HuH-7.5 (cell line): ENCODE measurements at places on chromosomes 6 and 20.

DNA sequence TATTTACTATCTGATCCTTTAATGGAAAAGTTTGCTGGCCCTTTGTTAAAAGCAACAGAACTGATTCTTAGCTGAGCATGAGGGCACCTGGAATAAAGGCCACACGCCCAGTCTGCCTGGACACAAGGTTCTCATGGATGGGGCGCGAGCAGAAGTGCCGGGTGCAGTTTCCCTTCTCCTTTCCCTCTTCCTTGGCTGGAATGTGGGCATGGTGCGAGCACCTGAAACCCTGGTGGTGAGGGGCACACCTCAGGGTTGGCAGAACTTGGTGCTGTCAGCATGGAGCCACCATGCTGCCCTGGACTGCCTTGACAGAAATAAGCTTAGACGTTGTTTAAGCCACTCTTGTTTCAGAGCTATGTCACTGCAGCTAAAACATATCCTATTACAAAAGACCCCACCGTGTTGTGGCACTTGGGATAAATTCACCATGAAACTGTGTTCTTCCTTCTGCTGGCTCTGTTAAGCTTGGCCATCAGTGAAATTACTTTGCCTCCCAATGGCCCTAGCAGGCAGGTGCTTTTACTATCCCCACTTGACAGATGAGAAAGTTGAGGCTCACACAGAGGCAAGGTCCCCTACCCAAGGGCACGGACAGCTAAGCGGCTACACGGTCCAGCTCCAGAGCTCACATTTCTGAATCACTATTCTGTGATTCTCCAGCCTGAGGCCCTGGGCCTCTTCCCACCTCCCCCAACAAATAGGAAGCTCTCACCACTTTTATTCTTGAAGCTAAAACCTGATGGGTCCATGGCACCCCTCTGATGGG lies 115.9 kb downstream of the PREX1 start:
- no peak for DNase-seq

GRCh38 chr20:1383623-1384404 lies 9.0 kb downstream of the FKBP1A start:
- DNase-seq = no peak

- no peak for DNase-seq
These were observed 240.1 kb downstream of the KCNQ5 start for GRCh38 chr6:72861935-72862432.

GRCh38 chr6:161667957-161668356 lies 394.1 kb upstream of the AGPAT4 start:
- DNase-seq = no peak

- no peak for DNase-seq
These were observed 160.6 kb downstream of the VEGFA start for GRCh38 chr6:43930440-43931154.

- DNase-seq = peak; percentile 39
These were observed 211.6 kb upstream of the ZNF184 start for GRCh38 chr6:27684264-27685211.

DNA sequence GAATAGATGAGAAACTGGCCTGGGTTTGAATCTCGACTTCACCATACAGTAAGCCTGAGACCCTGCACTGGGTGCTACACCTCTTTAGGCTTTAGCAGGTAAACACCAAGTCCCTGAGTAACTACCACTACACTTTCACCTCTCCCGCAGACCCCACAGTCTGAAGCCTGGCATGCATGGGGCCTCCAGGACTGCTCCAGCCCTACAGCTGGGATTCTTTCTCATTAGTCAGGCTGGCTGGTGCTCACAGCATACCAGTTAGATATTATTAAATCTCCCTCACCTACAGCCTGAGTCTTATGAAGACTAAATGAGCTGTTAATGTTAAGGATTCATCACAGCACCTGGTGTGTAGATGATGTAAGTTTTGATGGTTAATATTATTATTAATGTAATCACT lies 388.7 kb downstream of the ARHGAP18 start:
- DNase-seq = no peak

DNA sequence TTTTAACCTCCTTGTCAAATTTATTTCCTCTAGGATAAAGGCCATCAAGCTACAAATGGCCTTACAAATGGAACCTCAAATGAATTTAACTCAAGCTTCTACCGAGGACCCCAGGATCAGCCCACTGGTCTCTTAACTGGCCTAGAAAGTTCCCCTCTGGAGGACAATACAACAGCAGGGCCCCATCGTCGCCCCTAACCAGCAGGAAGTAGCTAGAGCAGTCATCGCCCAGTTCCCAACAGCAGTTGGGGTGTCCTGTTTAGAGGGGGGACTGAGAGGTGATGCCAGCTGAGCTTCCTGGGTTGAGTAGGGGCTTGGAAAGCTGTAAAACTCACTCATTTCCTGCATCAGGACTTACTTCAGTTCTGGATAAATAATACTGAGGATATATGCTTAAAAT lies 25.6 kb downstream of the CEP85L start:
- no peak for DNase-seq

GRCh38 chr20:47273591-47274235 lies 82.8 kb downstream of the ZMYND8 start:
- DNase-seq = no peak

DNA sequence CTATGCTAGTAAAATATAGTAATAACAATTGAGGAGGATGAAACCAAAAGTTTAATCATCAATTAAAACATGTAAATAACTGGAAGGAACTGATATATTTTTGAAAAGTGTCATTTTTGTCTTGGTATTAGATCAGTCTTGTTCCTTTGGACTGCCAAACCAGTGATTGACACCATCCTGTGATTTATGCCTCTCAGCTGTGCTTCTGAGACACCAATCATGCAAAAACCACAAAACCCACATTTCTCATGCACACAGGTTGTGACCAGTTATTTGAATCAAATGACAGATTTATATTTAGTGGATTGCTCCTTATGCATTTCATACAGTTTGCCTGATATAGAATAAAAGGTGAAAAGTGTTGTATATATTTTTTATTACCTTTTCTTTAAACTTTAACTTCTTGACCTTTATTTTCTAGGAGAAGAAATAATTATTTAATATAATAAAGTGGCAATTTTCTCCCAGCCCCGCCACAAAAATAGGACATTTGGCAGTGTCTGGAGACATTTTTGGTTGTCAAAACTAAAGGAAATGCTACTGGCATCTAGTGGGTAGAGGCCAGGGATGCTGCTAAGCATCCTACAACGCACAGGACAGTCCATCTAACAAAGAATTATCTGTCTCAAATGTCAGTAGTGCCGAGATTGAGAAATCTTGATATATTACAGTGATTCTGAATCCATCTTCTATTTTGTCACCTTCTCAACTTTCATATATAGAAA lies 383.6 kb downstream of the BCKDHB start:
- no peak for DNase-seq

- DNase-seq = no peak
These were observed 413.3 kb downstream of the MAFB start for GRCh38 chr20:40275738-40276137.

- DNase-seq = no peak
These were observed 72.0 kb downstream of the CHMP4B start for GRCh38 chr20:33883164-33883563.

DNA sequence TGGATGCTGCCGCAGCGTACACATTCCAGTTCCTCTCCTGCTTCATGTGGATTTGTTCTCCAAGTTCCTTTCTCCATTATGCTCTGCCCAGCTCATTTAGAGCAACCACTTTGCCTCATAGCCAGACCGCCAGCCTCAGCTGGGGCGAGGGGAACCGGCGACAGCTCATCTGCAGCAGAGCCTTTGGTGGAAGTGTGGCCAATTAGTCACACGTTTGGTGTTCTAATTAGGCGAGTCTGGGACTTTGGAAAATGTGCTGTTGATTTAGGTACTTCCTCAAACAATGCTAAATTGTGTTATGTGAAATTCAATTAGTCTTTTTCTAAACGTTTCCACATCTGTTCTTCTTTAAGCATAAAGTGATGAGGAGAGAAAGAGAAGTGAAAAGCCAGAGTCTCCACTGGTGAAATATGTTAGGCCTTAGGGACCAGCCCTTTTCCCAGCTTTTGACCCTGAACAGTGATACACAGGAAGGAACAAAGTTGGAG lies 217.9 kb downstream of the TBX18 start:
- no peak for DNase-seq

GRCh38 chr6:137637121-137637520 lies 142.9 kb upstream of the OLIG3 start:
- no peak for DNase-seq

- DNase-seq = peak; percentile 39
These were observed 505 bp upstream of the WRNIP1 start for GRCh38 chr6:2764610-2765165.

DNA sequence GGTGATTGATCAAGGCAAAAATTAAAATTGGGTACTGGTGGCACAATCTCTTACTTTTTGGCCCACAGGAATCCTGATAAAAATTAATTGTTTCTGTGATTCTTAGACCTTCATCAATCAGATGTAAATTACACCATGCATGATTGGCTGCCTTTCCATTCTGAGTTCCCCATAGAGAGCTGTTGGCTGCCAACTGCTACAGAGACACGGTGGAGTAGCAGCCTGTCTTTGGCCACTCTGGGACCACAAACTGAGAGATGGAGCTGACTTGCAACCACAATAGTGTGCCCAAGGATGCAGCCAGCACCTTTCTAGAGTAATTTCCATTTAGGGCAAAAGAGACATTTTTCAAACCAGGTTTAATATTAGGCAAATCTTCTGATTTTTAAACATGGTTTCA lies 274.3 kb upstream of the MMS22L start:
- no peak for DNase-seq

- DNase-seq = no peak
These were observed 243.7 kb downstream of the MYLK4 start for GRCh38 chr6:2507016-2507415.

- DNase-seq = no peak
These were observed 1.0 kb downstream of the TGM2 start for GRCh38 chr20:38164069-38164468.

DNA sequence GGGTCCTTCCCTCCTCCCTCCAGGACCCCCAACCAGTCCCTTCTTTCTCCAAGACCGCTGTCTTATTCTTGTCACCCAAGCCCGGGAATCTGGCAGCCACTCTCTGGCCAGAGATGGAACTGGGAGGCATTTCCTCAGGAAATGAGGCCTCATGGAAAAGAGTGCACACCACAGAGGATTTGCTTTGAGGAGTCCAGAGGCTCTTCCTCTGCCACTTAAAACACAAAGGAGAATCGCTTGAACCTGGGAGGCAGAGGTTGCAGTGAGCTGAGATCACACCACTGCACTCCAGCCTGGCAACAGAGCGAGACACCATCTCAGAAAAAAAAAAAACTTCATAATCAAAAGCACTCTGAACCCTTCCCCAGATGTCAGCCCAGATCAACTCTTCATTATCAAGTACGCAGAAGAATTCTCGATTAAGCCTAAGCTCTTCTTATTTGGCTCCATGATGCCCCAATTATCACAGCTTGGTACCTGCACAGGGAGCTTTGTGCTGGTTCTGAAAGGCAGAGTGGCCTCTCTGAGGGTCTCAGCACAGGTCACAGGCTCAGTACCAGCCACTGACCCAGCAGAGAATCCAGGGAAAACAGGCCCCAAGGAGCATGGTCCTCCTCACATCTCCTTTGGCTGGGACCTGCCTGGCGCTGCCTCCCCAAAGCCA lies 82.9 kb upstream of the MAFB start:
- DNase-seq = no peak

- no peak for DNase-seq
These were observed 13.8 kb upstream of the GJE1 start for GRCh38 chr6:142118925-142119324.

- DNase-seq = no peak
These were observed 36.3 kb upstream of the FAM83D start for GRCh38 chr20:38889792-38890496.

DNA sequence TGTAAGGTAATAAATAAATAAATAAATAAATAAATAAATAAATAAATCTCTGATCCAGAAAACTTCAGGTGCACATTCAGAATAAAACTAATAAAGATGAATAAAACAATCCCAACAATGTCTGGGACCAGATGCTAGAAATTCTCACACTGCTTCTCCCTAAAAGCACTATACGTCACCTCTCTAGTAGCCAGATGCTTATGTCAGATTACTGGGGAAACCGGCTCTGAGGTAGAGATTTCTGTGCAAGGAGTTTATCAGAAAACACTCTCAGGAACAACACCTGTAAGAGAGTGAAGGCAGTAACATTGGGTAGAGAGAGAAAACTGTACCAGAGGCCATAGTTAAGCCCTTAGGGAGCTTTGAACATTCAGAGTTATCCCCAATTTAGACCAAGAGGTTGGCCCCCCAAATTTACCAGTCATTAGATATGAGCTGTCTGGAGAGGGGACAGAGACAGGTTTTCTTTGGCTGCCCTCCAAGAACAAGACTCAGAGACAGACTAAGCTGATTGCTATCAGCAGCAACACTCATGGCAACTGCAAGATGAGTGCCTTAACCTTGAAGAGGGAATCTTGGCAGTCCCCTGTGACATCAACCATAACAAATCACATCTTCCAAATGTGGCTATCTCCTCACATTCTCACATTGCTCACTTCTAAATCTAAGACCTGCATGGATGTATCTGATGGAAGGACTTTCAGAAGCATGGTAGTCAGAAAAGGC lies 151.2 kb upstream of the BMP5 start:
- DNase-seq = no peak

GRCh38 chr6:70593118-70593486 lies 26.4 kb downstream of the SDHAF4 start:
- no peak for DNase-seq

- DNase-seq = no peak
These were observed 437 bp upstream of the HLA-A start for GRCh38 chr6:29941916-29942274.

DNA sequence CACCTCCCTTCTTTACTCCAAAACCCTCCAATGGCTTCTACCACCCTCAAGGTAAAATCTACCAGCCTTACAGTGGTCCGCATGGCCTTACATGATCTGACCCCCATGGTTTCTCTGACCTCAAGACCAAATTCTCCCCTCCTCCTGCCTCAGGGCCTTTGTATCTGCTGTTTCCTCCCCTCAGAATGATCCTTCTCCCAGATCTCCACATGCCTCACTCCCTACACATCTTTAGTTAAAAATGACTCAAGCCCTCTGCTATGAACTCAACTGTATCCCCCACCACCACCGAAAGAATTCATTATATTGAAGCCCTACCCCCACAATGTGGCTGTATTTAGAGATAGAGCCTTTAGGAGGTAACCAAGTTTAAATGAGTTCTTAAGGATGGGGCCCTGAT lies 4.1 kb downstream of the SLC23A2 start:
- no peak for DNase-seq

GRCh38 chr20:12203981-12204380 lies 286.3 kb downstream of the BTBD3 start:
- DNase-seq = no peak

- DNase-seq = peak; percentile 49
These were observed 56.4 kb upstream of the TTPAL start for GRCh38 chr20:44419131-44419844.

GRCh38 chr6:152669895-152670294 lies 27.8 kb upstream of the MYCT1 start:
- no peak for DNase-seq
